ENCODE measurements at places on chromosomes 4 and X. TPM values are rescaled to one million over a fixed set of nuclear protein-coding genes. Genes with fewer than 3 reads are reported as not detected.

DNA sequence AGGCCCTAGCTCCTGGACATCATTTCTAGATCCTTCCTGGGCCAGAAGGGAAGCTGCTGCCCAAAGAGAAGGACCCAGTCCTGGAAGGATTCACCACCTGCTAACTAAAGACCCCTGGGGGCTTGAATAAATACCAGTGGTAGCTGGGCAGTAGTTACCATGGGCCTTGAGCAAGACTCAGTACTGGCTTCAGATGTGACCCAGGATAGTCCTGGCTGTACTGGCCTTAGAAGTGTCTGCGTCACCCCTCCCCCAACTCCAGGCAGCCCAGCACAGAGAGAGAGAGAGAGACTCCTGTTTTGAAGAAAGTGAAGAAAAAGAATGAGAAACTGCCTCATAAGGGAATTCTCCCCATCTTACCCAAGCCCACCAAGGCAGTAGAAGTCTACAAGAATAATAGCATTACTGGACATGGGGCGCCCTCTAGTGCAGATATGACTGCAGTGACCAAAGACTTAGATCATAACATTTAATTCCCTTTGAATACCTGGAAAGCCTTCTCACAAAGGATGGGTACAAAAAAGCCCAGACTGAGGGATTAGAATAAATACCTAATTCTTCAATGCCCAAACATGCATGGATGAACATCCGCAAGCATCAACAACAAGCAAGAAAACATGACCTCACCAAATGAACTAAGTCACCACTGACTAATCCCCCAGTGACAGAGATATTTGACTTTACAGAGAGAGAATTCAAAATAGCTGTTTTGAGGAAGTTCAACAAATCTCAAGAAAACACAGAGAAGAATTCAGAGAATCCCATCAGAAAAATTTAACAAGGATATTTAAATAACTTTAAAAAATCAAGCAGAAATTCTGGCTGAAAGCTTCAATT is 171.8 kb downstream of the HNRNPD start:
- DNase-seq: peak; percentile 68

KANTR gene
- total RNA-seq: 10.5 TPM

SLITRK4 gene
- total RNA-seq: 7.3 TPM

GRCh38 chr4:182835006-182835740 is 82.0 kb downstream of the DCTD start:
- no peak for DNase-seq

DNA sequence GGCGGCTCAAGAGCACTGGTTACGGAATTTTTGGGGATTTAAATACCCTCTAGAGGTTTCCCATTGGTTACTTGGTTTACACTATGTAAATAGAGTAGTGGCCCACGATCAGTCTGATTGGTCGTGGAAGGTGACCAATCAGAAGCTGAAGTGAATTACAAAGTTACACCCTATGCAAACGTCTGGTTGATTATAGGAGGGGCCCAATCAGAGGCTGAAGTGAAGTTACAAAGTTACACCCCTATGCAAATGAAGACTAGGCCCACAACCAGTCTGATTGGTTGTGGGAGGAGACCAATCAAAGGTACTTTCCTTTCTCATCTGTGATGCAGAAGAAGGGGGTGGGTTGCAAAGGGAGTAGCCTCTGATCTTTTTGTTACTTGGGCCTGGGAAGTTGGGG is 45.1 kb upstream of the HSD17B10 start:
- no peak for DNase-seq

- no peak for DNase-seq
These were observed 65.0 kb downstream of the SCD5 start for GRCh38 chr4:82733636-82734035.

FREM3 gene
- total RNA-seq: 0.56 TPM

DNA sequence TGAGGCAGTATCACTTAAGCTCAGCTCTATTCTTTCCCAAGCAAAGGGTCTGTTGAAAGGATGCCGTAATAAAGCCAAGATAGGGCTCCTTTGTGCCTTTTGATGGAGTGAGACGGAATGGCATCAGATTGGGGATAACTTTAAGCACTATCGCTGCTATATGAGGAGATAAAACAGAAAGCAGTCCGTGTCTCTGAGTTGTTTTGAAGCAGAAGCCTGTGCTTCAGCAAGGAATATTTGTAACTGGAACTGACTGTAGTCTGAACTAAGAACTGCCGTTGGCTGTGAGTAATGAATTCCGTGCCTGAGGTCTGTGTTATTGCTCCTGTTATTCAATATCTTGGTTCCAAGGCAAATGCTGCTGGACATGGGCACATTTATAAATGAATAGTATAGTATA is 297.4 kb downstream of the ANKRD50 start:
- DNase-seq: no peak

CYP4V2 gene
- 4.5 TPM for total RNA-seq

ARMCX5 gene
- 9.5 TPM for total RNA-seq

GRCh38 chr4:75498041-75498440 is 16.2 kb downstream of the RCHY1 start:
- no peak for DNase-seq

PLXNB3 gene
- 11.2 TPM for total RNA-seq

- DNase-seq: no peak
These were observed 3.1 kb upstream of the GPR78 start for GRCh38 chr4:8577046-8577445.

Measured in endothelial cell (in vitro differentiated cells).